ENCODE measurements at places on chromosomes 12 and 14.

DNA sequence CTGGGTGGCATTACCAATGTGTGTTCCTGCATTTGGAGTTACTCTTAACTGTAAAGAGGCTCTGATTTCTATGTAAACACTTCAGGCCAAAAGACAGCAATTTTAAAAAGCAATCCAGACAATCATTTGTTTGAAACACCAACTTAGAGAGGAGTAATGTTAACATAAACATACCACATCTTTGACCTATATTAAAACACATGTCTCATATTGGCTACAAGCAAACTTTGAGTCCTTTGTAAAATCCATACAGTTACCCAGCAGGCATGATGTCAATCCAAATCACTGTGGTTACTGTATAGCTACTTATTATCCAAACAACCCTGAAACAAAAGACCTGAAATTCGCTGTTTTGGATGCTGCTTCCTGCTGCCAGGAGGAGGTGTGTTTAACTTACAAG is 7.5 kb upstream of the G2E3 start:
- DNase-seq = no peak

GRCh38 chr12:54206791-54207190 is 18.0 kb upstream of the SMUG1 start:
- no peak for DNase-seq

DNA sequence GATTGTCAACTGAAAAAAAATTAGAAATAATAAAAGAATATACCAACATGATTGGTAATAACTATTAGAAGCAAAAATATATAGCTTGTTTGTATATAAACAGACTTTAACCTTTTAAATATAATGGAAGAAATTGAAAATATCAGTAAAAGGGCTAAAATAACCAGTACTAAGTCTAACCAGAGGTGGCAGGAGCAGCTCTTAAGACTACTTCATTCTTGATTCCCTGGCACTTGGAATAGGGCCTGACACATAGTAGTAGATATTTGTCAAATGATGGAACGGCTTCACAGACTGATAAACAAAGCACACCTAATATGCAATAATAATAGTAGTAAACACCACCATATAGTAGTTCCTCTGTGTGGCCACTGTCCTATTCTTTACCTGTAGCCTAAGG is 9.4 kb downstream of the TMEM63C start:
- no peak for DNase-seq

GRCh38 chr14:95494456-95494855 is 22.0 kb downstream of the SYNE3 start:
- no peak for DNase-seq

DNA sequence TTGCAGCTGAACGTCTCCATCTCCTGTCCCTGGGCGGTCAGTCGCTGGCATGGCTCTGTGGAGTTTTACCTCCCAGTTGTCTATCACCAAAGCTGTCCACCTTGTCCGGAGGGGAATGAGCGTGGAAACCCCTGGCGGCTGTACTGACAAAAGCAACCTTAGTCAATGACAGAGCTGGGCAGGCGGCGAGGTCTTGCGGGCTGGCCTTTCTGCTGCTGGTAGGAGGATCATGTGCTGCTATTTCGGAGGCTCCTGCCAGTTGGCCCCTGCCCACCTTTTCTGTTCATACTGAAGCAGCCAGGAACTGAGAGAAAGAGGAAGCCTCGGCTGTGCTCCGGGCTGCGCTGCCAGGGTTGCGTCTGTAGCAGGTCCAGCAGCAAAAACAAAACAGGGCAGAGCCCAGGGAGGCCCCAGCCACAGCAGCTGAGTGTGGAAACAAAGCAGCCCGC is 57.7 kb downstream of the HMGA2 start:
- DNase-seq = peak; percentile 62

Data from left colon (tissue), 2 donors.